Testis (tissue), 5 donors: ENCODE measurements at places on chromosomes 6 and 20. TPM values are rescaled to one million over a fixed set of nuclear protein-coding genes. Genes with fewer than 3 reads are reported as not detected.

RNF39 gene
- 3.5 TPM for total RNA-seq

BANF2 gene
- 60.2 TPM for total RNA-seq

CRNKL1 gene
- 26.3 TPM for total RNA-seq

EYS gene
- 2.6 TPM for total RNA-seq

LY6G6F gene
- total RNA-seq = not detected

SLC25A27 gene
- 72.8 TPM for total RNA-seq

PREX1 gene
- 27.1 TPM for total RNA-seq

BPIFB6 gene
- total RNA-seq = not detected

JPH2 gene
- total RNA-seq = 1.9 TPM

CD93 gene
- 14.2 TPM for total RNA-seq

BACH2 gene
- total RNA-seq = 6.5 TPM

ZKSCAN3 gene
- 8.3 TPM for total RNA-seq

PSMB8 gene
- total RNA-seq = 4.6 TPM
